Left colon (tissue), 2 donors: ENCODE measurements at places on chromosomes 6 and 20. TPM values are rescaled to one million over a fixed set of nuclear protein-coding genes. Genes with fewer than 3 reads are reported as not detected.

PTK6 gene
- 117 TPM for total RNA-seq

ZSWIM3 gene
- total RNA-seq: 4.2 TPM

TRIM10 gene
- total RNA-seq: 6.3 TPM

GRCh38 chr20:23438661-23439060 is 824 bp upstream of the CSTL1 start:
- DNase-seq: no peak

GRCh38 chr6:37502703-37503291 is 3.1 kb upstream of the CCDC167 start:
- DNase-seq: no peak

DNA sequence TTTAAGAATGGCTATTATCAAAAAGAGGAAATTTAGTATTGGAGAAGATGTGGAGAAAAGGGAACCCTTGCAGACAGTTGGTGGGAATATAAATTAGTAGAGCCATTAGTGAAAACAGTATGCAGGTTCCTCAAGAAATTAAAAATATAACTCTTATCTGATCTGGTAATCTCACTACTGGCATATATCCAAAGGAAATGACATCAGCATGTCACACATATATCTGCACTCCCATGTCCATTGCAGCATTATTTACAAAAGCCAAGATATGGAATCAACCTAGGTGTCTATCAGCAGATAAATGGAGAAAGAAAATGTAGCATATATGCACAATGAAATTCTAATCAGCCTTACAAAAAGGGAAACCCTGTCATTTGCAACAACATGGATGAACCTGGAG is 2.6 kb downstream of the SIRPG start:
- DNase-seq: no peak

DNA sequence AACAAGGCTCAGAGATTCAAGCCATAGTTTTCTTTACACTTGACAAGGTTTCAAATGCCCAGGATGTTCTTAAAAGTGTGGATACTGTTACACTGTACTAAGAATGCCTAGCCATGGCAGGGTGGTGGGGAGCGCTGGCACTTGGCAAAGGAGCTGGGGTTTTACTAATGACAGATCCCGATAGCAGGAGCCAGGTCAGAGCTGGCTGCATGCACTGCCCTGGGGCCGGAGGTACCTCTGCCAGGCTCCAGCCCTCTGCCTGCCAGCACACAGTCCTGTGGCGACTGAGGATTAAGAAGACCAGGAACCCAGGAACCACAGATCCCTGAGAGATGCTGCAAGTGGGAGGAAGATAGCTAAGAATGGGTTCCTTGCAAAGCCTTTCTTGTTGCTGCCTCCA is 260.3 kb downstream of the ALDH8A1 start:
- no peak for DNase-seq

- no peak for DNase-seq
Observed at GRCh38 chr6:48318670-48319069, 207.7 kb upstream of the PTCHD4 start.

MATN4 gene
- total RNA-seq: not detected

DNA sequence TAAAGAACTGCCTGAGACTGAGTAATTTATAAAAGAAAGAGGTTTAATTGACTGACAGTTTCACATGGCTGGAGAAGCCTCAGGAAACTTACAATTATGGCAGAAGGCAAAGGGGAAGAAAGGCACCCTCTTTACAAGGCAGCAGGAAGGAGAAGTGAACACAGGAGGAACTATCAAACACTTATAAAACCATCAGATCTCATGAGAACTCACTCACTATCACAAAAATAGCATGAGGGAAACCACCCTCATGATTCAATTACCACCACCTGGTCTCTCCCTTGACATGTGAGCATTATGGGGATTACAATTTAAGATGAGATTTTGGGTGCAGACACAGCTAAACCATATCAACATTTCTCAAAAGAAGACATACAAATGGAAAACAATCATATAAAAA is 266.3 kb downstream of the EPM2A start:
- DNase-seq: no peak

DNA sequence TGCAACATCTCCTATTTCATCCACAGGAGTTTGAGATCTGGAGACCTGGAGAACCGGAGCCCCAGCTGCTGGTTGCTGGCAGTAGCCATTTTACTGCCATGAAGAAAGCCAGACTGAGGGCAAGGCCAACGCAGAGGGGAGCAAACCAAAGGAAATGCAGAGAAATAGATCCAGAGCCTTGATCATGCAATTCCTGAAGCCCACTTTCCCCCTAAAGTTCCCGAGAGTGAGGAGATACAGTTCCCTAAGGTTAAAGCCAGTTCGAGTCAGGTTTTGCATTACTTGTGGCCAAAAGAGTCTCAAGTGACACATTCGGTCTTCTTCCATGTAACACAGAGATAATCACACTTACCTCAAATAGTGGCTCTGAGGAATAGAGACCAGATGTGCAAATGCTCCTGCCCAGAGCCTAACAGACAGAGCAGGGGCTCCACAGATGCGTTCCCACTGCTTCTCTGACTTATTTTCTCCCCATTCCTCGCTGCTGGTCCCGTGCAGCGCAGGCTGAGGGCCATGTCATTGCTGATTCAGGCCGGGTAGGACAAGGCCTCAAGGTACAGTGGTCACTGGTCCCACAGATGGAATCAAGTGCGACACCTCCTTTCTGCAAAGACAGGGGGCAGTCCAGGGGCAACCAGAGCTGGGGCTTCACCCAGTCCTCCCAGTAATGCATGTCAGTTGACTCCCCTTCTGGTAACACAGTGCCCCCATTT is 35.1 kb upstream of the NFATC2 start:
- DNase-seq: no peak

MYB gene
- total RNA-seq: 72.8 TPM

OR12D3 gene
- total RNA-seq: not detected

HMGCLL1 gene
- total RNA-seq: 0.47 TPM

APOM gene
- total RNA-seq: 2.0 TPM

DNA sequence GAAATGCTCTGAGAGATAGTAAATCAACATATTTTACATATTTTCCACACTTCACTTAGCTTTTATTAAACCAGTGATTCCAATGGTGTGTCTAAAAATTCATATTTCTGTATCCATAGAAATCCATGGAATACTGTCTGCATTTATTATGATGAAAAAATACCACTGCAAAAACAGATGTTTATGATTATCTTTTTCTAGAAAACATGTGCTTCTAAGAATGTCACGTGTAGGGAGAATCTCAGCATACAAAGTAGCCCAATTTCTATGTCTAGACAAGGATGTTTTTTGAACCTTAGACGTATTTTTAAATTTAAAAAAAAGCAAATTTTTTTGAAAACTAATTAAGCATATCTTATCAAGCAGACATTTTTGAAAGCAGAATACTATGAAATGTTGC is 622.4 kb downstream of the TENT5A start:
- DNase-seq: no peak

CCR6 gene
- 0.31 TPM for total RNA-seq

GRCh38 chr20:47466213-47466612 is 35.5 kb upstream of the NCOA3 start:
- DNase-seq: no peak

DNA sequence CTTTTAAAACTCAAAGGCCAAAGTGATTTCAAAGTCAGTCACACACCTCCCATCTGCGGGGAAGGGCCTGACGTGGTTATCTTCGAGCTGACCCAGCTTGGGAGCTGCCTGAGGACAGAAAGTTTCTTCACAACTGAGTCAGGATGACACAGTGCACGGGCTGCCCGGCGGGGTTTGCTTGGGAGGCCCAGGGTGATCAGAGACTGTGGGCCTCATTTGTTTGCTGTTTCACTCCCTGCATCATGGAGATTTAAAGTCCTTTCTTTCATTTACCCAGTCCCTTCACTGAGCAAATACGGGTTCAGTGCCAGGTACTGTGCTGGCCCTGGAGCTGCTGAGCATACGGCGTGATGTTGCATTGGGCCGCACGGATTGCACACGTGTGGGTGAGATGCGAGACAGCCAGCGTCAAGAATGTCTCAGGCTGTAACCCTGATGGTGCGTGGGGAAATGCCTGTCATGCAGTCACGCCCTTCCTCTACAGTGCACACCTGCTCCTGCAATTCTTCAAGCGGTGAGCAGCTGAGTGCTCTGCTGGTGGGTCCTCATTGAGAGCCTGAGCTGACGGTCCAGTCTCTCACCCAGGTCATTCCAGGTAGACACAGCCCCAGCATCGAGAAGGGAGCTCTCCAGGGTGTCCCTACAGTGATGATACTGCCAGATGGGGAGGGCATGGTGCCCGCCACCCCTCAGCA is 82.7 kb upstream of the PMEPA1 start:
- DNase-seq: no peak

FLRT3 gene
- total RNA-seq: 4.2 TPM
